ENCODE measurements at places on chromosomes 12 and 14.
A peak's percentile ranks its signal among the peaks of the same experiment; 100 is the strongest.

DNA sequence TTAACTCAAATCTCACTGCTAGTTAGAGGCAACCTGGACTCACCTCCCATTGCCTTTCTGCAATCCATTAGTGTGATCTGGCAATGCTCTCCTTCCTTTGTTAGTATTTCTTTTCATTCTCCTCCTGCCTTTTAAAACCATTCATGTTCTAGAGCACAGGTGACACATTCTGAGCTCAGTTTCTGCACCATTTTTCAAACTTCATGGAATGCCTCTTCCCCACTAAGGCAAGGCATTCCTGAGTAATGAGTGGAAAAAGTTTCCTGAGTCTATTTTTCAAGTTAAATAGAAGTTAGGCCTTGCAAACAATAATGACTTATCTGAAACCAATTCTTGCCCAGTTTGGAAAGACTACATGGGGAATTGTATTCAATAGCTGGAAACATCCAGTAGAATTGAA is 1001.8 kb downstream of the BCL11B start:
- no peak for DNase-seq

DNA sequence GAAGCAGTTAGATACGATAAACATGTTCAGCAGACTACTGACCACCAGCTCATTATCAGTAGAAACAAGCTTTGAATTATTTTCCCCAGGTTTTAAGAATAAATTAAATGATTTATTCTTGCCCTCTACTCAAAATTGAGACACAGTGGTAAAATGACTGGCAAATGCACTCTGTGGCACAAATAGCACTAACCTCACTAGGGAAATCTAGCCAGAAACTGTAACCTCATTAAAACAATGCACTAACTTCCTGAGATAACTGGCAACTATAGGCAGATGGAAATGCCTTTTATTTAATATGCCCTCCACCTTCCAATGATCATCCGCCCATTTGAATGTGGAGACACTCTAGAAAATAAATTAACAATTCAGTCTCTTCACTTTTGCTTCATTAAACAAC is 33.2 kb downstream of the CPNE8 start:
- DNase-seq, result no peak

DNA sequence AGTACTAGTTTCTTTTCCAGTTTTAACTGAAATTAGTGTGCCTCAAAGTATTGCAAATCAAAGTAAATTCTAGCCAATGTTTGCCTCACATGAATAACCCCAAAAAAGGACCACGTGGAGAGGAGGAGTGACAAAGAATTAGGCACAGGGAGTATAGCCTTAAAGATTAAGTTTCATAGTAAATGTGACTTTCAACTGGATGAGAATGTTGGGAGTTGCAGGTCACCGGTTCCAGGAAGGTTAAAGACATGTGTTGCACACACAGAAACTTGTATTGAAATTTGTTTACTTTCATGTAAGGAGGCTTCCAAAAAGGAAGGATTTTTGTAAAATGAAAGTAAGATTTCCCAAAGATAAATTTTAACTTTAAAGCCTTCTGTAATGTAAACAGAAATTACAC is 89.1 kb upstream of the CCDC198 start:
- DNase-seq, result no peak

DNA sequence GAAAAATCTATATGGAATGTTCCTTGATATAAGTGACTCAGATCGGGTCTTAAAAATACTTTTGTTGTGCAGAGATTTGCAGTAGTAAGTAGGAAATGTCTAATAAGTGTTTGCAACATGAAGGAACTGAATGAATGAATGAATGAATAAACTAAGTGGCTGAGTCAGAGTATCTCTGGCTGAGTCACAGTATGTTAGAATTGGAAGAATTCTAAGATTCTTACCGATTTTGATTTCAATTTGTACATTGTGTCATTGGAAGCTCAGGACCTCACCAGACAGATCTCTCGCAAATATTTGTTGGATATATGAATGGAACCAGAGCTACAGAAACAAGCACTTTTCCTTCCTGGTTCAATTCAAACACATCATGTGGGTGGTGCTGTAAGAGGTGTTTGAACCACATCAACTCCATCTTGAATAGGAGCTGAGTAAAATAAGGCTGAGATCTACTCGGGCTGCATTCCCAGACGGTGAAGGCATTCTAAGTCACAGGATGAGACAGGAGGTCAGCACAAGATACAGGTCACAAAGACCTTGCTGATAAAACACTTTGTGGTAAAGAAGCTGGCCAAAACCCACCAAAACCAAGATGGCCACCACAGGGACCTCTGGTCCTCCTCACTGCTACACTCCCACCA is 123.9 kb upstream of the FOXN3 start:
- peak; percentile 35 for DNase-seq

DNA sequence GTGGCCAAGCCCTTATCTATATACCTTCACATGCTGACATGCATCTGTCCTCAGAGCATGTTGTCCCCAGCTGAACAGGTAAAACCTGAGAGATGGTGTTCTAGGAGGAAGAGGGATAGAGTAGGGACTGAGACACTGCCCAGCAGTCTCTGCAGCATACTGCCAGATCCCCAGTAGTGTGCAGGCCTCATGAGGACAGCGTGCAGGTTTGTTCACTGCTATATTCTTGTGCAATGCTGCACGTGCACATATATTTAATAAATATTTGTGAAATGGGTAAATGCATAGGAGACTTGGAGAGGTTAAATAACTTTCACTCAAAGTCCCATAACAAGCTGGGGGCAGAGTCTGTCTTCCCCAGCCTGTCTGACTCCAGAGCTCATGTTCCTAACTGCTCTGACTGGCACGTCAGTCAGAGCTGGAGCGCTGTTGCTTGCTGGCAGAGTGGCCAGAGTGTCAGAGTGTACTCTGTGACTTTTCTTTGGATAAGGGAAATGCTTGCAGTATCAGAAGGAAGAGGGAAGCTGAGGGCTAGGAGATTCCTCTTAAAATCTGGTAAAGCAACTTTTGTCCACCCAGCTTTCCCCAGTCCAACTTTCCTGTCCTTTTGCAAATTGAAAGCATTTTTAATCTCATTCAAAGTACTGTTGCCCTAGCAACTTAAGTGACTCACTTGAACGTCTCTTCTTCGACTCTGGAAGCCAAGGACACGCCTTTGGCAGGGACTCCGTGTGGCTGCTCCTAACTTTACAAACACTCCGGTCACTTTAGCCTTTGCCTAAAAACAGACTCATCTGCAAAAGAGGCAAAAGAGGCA is 14.9 kb upstream of the POLR3B start:
- peak; percentile 27 for DNase-seq

- DNase-seq, result no peak
Measured at GRCh38 chr14:58882577-58883018, 244.8 kb downstream of the DACT1 start.

DNA sequence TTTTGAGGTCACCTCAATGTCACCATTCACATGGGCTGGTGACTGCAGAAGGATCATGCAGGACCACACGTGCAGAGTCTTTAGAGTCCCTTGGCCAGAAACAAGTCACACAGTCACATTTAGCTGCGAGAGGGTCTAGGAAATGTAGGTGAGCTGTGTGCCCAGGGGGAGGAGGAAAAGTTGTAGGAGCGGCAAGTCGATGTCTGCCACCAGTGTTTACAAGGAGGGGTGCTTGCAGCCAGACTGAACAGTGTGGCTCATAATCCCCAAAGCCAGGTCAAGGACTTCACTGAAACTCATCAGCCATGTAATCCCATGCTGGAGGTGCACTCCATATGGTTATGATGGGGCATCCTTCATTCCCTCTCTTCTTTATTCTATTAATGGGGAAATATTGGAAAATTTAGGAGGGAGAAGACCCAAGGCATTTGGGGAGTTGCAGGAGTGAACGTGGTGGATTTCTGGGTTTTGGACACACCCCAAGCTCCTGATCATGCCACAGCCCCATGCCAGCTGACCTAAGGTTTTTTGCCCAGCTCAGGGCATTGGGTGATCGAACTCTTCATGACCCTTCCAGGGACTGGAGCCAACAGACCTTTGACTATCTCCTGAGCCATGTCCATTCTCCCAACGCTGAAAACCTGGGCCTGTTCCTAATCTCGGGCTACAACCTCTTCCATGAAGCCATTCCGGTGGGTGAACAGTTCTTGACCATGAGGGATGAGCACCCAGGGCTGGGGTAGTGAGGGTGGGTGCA is 7.2 kb downstream of the DAO start:
- no peak for DNase-seq

- DNase-seq, result no peak
Measured at GRCh38 chr12:98504368-98504617, 11.1 kb upstream of the TMPO start.

DNA sequence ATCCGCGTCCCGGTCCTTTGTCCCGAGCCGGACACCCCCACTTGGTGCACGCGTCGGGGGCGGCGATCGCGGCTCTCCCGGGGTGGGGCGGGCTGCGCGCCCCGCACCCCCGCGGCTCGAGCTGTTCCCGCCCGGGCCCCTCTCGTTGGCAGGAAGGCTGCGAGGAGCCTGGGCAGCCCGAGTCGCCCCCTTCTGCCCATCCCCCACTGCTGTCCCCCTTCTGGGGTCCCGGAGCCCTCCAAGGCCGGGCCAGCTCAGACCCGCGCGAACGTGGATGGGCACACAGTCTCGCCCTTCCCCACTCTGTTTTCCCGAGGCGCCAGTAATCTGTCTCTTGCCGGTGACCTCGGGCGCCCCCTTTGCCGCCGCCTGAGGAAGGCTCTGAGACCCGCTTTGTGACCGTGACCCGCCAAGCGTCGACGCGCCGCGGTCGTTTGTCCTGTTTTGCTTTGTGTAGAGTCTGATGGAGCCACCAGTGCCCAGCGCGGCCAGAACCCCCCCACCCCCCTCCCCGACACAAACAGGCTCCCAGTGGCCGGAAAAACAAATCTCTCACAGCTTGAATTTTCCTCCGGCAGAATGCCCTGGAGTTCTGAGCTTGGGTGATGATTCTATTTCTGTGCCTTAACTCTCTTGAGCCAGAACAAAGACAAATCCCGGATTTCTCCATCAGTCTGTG is 610 bp downstream of the C14orf132 start:
- no peak for DNase-seq

- DNase-seq, result peak; percentile 98
Measured at GRCh38 chr12:1474041-1474573, 120.3 kb downstream of the FBXL14 start.

DNA sequence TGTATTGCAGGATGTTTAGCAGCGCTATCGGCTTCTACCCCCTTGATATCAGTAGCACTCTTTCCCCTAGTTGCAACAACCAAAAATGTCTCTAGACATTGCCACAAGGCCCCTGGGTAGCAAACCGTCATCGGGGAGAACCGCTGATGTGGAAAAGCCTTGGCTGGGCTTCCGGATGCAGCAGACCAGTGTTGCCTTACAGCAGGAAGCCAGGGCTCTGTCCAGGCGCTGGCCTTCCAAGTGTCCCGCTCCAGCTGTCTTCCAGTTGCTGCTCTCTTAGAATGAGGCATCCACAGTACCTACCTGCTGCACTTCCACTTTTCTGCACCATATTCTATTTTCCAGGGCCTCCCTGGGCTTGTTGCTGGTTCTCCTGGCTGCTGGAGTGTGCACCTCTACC is 22.6 kb upstream of the SLC10A1 start:
- DNase-seq, result no peak

DNA sequence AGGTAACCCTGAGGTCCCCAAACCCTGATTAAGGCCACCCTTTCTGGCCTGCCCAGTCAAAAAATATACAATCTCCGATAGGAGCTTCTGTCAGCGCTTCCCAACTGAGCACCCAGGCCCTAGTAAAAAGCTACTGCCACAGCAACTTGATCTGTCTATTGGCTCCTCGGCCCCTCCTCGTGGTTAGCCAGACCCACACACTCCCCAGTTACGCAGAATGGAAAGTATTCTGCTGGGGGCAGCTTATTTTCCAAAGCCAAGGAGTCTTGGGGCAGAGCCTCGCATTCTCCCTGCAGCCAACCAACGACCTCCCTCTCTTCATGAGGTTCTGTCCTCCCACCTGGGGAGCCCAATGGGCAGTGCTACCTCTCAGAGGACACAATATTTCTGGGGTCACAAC is 32.1 kb downstream of the FMNL3 start:
- no peak for DNase-seq

- no peak for DNase-seq
Measured at GRCh38 chr14:73262427-73263183, 25.3 kb downstream of the PAPLN start.

DNA sequence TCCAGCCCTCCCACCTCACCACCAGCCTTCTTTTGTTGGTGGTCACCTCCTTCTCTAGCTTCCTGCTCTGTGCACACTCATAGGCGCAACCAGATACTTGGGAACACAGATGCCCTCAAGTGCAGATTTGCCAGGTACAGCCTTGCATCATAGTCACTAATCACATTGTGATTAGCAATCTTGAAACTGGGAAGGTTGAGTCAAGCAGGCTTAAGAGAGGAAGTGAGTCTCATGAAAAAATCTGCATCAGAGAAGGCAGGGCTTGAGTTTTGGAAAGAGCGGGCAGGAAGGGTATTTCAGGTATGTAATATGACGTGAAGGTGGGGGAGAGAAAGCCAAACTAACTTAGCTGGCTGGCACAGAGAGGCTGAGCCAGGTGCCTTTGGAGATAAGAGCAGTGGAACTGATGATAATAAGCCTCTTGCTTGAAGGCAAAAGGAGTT is 2.7 kb upstream of the RABGGTA start:
- DNase-seq, result no peak

DNA sequence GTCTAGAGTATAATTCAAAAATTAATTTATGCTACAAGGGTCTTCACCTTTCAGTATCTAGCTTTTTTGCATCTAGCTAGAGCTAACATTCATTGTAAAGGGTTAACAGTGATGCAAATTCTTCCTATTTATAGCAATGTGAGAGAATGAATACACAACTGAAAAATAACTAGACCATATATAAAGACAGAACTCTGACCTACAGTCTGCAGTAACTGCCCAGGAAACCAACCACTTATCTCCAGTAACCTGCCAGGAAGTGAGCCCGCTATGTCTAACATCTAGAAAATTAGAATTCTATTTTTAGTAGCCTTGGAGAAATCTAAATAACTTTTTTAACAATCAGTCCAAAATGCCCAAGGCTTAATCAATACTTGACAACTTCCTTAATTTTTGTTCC is 1021.9 kb downstream of the LRFN5 start:
- DNase-seq, result no peak

DNA sequence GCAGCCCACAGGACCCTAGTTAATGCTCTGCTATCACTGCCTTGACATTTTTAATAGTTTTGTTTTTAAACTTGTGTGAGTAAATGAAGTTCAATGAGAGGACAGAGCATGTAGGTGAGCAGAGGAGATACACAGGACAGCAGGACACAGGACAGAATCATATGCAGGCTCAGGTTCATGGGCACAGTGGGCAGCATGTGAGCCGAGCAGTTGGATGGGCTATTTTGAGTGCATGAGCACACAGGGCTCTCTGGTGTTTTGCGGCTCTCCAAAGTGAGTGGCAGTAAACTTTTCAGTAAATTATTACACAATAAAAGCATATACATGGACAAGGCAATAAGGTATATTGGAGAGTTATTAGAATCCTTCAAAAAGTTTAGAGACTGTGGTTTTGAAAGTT is 189.7 kb upstream of the OR4E1 start:
- no peak for DNase-seq

DNA sequence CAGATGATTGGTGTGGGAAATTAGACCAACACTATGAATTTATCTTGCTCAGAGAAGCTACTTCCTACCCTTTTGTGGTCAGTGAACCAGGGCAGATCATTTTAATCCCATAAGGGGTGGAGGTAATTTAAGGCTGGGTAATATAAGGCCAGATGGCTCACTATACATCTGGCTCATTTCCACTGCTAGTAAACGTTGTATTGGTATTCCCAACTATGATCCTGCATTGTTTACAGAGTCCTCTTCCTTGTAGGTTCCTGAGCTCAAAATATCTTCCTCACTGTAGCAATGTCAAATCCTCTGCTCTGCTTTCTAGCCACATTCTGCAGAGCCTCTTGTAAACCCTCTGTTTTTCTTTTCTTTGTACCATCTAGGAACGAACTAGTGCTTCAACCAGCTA is 93.0 kb upstream of the MGAT4C start:
- no peak for DNase-seq
